Osteocyte (in vitro differentiated cells): ENCODE measurements at places on chromosomes 4 and X.

DNA sequence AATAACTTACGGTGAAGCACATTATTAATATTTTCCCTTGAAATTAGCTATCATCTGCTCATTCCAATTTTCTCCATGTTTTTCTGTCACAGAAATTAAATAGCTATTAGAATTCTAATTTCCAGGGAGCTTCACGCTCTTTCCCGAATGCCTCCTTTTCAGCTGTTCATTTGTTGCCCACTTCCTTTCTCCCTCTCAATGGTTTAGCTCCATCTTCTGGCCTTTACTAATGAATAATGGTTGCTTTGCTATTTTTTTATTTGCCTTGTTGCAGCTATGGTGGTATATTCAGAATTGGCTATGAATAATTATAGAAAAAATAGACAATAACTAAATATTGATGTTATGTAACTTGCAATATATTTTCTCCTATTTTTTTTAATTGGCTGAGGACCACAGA lies 70.5 kb downstream of the GRIA2 start:
- no peak overlapping the region for H3K27ac ChIP-seq
- no peak for DNase-seq
- H3K4me1 ChIP-seq, result peaks cover 2% of the 10 kb centered on the region
- no peak overlapping the region for H3K4me3 ChIP-seq

GRCh38 chrX:28609003-28609402 lies 21.8 kb downstream of the IL1RAPL1 start:
- no peaks in the 10 kb centered on the region for H3K36me3 ChIP-seq
- no peak overlapping the region for H3K4me3 ChIP-seq
- no peak overlapping the region for H3K27ac ChIP-seq
- no peaks in the 10 kb centered on the region for H3K4me1 ChIP-seq

- no peak overlapping the region for H3K27ac ChIP-seq
- peaks cover 2% of the 10 kb centered on the region for H3K4me1 ChIP-seq
- no peaks in the 10 kb centered on the region for H3K36me3 ChIP-seq
- H3K4me3 ChIP-seq, result no peak overlapping the region
These were observed 2246.0 kb downstream of the ARAP2 start for GRCh38 chr4:33998291-33998690.

GRCh38 chr4:121139533-121140222 lies 24.4 kb downstream of the TNIP3 start:
- H3K4me3 ChIP-seq, result no peak overlapping the region
- no peak overlapping the region for H3K27ac ChIP-seq
- H3K27me3 ChIP-seq, result no peaks in the 10 kb centered on the region
- H3K36me3 ChIP-seq, result no peaks in the 10 kb centered on the region
- no peak for DNase-seq

GRCh38 chr4:153028535-153028934 lies 92.4 kb downstream of the FHDC1 start:
- peaks cover 2% of the 10 kb centered on the region for H3K27me3 ChIP-seq
- no peak overlapping the region for H3K27ac ChIP-seq
- no peak for DNase-seq
- H3K4me1 ChIP-seq, result peaks cover 14% of the 10 kb centered on the region
- no peak overlapping the region for H3K4me3 ChIP-seq
- H3K36me3 ChIP-seq, result peaks cover 6% of the 10 kb centered on the region

- no peak for DNase-seq
- H3K27me3 ChIP-seq, result peaks cover 7% of the 10 kb centered on the region
- no peak overlapping the region for H3K4me3 ChIP-seq
- H3K36me3 ChIP-seq, result no peaks in the 10 kb centered on the region
These were observed 458.7 kb downstream of the NAF1 start for GRCh38 chr4:162707962-162708361.

GRCh38 chrX:104370089-104370488 lies 115.4 kb upstream of the ESX1 start:
- no peak overlapping the region for H3K27ac ChIP-seq
- no peaks in the 10 kb centered on the region for H3K4me1 ChIP-seq
- no peaks in the 10 kb centered on the region for H3K36me3 ChIP-seq

- no peaks in the 10 kb centered on the region for H3K27me3 ChIP-seq
These were observed 12.1 kb downstream of the FGFBP1 start for GRCh38 chr4:15926486-15926885.

GRCh38 chr4:6732441-6733357 lies 16.7 kb downstream of the BLOC1S4 start:
- no peak overlapping the region for H3K4me3 ChIP-seq
- peaks cover 3% of the 10 kb centered on the region for H3K27me3 ChIP-seq
- peak; percentile 92 for DNase-seq

DNA sequence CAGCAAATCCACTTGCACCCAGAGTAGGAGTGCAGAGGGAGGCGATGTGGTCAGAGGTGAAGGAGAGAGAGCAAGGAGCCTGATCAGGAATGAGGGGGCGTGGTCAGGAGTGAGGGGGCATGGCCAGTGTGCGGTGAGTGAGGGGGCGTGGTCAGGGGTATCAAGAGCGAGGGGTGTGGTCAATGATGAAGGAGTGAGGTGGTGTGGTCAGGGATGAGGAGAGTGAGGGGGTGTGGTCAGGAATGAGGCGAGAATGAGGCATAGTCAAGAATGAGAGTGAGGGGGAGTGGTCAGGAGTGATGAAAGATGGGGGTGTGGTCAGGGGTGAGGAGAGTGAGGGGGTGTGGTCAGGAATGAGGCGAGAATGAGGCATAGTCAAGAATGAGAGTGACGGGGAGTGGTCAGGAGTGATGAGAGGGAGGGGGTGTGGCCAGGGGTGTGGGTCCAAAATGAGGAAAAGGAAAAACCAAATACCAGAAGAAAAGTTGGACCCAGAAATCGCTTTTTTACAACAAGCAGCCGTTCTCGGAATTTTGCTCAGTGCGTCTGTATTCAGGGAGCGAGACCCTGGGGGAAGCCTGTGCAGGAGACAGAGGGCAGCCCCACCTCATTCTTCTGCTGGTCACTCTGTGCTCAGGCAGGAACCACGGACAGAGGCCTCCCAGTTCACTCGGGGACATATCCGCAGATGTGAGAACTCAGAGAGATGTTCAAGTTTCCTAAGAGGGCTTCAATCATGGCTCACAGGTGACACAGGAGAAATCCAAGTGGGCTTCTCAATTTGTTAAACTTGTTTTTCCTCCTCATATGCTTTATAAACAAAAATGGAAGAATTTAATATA lies 47.5 kb downstream of the MAGEA1 start:
- no peaks in the 10 kb centered on the region for H3K4me1 ChIP-seq
- no peak overlapping the region for H3K4me3 ChIP-seq
- H3K27me3 ChIP-seq, result peaks cover 5% of the 10 kb centered on the region
- no peak for DNase-seq

DNA sequence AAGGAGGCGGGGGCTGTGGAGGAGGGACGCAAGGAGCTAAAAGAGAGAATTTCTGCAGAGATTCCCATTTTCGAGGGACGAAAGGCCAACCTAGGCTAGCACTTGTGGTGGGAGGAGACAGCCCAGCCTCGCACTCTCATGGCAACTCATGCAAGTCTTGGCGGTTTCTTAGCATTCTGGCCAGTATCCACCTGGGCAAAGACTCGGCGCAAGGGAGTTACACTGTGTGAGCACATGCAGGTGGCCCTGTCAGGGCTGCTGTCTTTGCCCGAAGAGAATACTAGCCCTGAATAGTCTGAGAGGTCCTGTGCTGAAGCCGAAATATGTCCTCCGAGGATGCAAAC lies 15.5 kb downstream of the MCF2 start:
- peaks cover 26% of the 10 kb centered on the region for H3K27me3 ChIP-seq
- H3K4me3 ChIP-seq, result peak overlapping the region; percentile 14
- peaks cover 2% of the 10 kb centered on the region for H3K4me1 ChIP-seq
- no peak overlapping the region for H3K27ac ChIP-seq

GRCh38 chr4:1593458-1593857 lies 90.7 kb downstream of the FAM53A start:
- no peak for DNase-seq
- no peaks in the 10 kb centered on the region for H3K36me3 ChIP-seq
- H3K27ac ChIP-seq, result no peak overlapping the region
- H3K4me3 ChIP-seq, result no peak overlapping the region
- H3K4me1 ChIP-seq, result no peaks in the 10 kb centered on the region

DNA sequence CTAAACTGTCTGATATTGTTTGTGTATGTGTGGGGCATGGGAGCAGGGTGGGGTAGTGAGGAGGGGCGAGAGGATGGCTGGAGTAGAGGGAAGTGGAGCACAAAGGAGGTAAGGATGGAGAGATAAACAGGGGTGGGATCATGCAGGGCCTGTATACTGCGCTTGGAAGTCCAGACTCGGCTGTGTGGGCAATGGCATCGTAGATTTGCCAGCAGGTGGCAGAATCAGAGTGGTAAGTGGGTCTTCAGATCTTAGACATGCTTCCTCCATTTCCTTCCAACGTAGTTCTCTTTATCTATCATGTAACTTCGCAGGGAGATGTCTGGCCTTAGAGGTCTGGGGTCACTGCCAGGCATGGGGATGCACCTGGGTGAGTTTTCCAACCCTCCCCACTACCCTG lies 155.5 kb downstream of the PDGFRA start:
- H3K27ac ChIP-seq, result no peak overlapping the region
- H3K4me3 ChIP-seq, result no peak overlapping the region
- no peaks in the 10 kb centered on the region for H3K4me1 ChIP-seq
- no peak for DNase-seq
- no peaks in the 10 kb centered on the region for H3K36me3 ChIP-seq

GRCh38 chr4:48767055-48767929 lies 12.8 kb downstream of the FRYL start:
- no peak overlapping the region for H3K27ac ChIP-seq
- no peak overlapping the region for H3K4me3 ChIP-seq
- H3K27me3 ChIP-seq, result no peaks in the 10 kb centered on the region

GRCh38 chr4:13656569-13657405 lies 29.3 kb upstream of the BOD1L1 start:
- no peaks in the 10 kb centered on the region for H3K36me3 ChIP-seq
- no peak for DNase-seq
- H3K27me3 ChIP-seq, result peaks cover 11% of the 10 kb centered on the region
- peak overlapping the region; percentile 89 for H3K27ac ChIP-seq

GRCh38 chr4:24632011-24632410 lies 47.7 kb upstream of the DHX15 start:
- H3K27ac ChIP-seq, result no peak overlapping the region
- no peak overlapping the region for H3K4me3 ChIP-seq
- H3K36me3 ChIP-seq, result no peaks in the 10 kb centered on the region
- H3K27me3 ChIP-seq, result no peaks in the 10 kb centered on the region

GRCh38 chrX:100208076-100208475 lies 202.0 kb downstream of the PCDH19 start:
- no peaks in the 10 kb centered on the region for H3K36me3 ChIP-seq
- no peak overlapping the region for H3K27ac ChIP-seq
- no peaks in the 10 kb centered on the region for H3K4me1 ChIP-seq

GRCh38 chr4:33715841-33716395 lies 2528.4 kb downstream of the ARAP2 start:
- H3K27me3 ChIP-seq, result no peaks in the 10 kb centered on the region
- no peak overlapping the region for H3K4me3 ChIP-seq
- peak overlapping the region; percentile 77 for H3K27ac ChIP-seq
- H3K36me3 ChIP-seq, result peaks cover 12% of the 10 kb centered on the region
- no peak for DNase-seq

DNA sequence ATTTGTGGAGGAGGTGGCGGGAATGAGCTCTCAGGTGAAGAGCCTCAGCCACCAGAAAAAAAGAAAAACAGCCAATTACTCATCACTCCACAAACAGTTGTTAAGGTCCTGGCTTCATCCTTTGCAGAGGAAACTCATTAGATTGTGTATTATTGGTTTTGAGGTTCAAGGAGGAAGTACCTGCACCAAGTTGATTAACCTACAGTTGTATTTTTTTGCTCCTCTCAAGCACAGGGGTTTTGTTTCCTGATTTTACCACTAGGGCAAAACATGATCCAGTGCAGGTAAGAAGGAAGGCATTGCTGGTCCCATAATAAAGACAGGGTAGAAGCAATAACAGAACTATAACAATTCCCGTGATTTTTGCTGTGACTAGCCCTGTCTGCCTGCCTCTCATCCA lies 84.0 kb upstream of the QRFPR start:
- H3K27me3 ChIP-seq, result peaks cover 53% of the 10 kb centered on the region
- no peaks in the 10 kb centered on the region for H3K4me1 ChIP-seq
- DNase-seq, result no peak
- H3K4me3 ChIP-seq, result no peak overlapping the region
- no peaks in the 10 kb centered on the region for H3K36me3 ChIP-seq
- no peak overlapping the region for H3K27ac ChIP-seq

DNA sequence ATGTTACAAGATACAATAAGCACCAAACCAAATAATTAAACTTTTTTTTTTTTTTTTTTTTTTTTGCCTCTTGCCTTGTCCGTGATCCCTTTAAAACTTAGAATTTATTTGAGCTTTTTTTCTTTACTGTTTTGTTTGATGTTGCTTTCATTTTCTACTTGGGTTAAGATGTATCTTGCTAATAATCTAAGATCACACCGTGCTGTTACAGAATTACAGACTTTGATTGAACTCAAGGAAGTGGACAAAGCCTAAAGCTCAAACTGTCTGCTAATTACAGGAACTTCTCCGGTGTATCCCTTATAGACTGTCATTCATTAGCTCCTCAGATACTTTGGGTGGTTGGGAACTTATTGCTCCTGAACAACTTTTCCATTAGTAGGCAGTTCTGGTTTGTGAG lies 26.5 kb downstream of the STIM2 start:
- no peak for DNase-seq
- H3K27me3 ChIP-seq, result no peaks in the 10 kb centered on the region
- peaks cover 2% of the 10 kb centered on the region for H3K4me1 ChIP-seq
- no peaks in the 10 kb centered on the region for H3K36me3 ChIP-seq

- no peaks in the 10 kb centered on the region for H3K36me3 ChIP-seq
- H3K4me3 ChIP-seq, result no peak overlapping the region
- DNase-seq, result no peak
These were observed 36.7 kb upstream of the SORCS2 start for GRCh38 chr4:7155590-7156071.
